ENCODE measurements at places on chromosomes 3 and 15. TPM values are rescaled to one million over a fixed set of nuclear protein-coding genes. Genes with fewer than 3 reads are reported as not detected.

Gene OIP5
- total RNA-seq = 1.8 TPM

Gene TGM4
- total RNA-seq = not detected

Gene PDZRN3
- 56.4 TPM for total RNA-seq

DNA sequence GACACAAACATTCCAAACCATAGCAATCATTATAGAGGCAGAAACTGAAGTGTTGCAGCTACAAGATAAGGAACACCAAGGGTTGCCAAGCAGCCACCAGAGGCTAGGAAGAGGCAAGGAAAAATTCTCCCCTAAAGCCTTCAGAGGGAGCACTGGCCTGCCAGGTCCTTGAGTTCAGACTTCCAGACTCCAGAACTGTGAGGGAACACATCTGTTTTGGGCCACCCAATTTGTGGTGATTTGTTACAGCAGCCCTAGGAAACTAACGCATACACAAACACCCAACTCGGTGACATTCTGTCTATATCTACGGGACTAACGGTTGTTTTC lies 54.6 kb downstream of the MB21D2 start:
- no peak for DNase-seq

DNA sequence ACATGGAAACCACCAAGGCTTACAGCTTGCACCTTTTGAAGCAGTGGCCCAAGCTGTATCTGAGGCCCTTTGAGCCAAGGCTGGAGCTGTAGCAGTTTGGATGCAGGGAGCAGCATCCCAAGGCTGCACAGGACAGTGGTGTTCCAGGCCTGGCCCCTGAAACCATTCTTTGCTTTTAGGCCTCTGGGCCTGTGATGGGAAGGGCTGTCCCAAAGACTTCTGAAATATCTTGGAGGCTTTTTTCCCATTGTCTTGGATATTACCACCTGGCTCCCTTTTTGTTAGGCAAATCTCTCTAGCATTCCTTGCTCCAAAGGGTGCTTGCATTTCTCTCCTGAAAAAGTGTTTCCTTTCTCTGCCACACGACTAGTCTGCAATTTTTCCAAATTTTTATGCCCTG lies 302.8 kb upstream of the MDFIC2 start:
- no peak for DNase-seq

DNA sequence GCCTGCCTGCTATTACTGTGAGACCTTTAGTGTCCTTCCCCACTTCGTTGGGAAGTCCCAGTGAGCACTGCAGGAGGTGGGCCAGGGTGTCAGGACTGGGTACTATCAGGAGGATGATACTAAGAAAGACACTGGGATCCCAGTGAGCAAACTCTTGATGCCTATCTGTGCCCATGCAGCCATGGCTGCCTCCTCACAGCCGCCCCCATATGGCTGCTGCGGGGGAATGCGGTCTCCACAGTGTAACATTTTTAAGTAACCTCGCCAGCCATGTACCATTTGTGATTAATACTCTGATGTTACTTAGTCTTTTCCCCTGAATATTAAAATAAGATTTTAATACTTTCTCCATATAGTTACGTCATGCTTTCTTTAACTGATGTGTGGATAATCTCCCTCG lies 312.2 kb downstream of the RYR3 start:
- DNase-seq = no peak

- DNase-seq = peak; percentile 64
These were observed 43.9 kb downstream of the THBS1 start for GRCh38 chr15:39624806-39625205.

DNA sequence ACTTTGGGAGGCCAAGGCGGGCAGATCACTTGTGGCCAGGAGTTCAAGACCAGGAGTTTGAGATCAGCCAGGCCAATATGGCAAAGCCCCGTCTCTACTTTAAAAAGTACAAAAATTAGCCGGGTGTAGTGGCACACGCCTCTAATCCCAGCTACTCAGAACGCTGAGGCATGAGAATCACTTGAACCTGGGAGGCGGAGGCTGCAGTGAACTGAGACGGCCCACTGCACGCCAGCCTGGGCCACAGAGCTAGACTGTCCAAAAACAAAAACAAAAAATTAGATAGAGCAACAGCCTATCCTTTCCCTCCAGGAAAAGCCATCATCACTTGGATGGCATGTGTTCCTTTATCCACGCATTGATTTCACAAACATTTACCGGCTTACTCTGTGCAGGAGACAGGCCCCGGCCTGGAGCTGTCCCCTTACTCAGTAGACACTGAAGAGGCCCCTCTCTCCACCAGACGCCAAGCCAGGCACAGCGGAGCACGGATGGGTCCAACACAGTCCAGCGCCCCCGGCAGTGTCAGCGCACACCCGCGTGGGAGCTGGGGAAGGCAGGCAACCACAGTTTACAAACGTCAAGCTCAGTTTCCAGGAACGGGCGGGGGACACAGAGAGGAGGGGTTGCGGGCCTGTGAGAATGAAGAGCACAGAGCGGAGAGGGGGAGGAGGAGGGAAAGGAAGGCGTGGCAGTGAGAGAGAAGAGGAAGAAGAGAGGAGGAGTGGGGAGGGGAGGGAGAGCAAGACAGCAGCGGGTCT lies 3.1 kb downstream of the GP5 start:
- DNase-seq = peak; percentile 58
